ENCODE measurements at places on chromosomes 7 and 10.
A peak's percentile ranks its signal among the peaks of the same experiment; 100 is the strongest.

GRCh38 chr10:70925377-70926225 is 37.2 kb upstream of the PCBD1 start:
- DNase-seq, result peak; percentile 74

DNA sequence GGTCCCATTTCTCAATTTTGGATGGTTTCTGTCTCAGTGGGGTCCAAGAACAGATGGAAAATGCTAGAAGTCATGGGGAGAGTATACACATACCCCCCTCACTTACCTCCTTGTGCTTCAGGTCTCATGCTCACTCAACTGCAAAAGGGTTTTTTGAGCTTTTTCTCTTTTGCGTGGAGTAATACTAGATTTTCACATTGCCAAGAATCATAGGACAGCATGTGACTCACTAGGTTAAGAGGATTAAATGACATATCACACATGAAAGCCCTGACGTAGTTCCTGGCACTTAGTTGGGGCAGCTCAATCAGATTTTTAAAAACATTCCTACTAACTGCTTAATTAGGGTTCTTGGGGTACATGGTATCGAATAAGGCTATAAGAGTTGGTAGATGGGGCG is 4.5 kb downstream of the PI4K2A start:
- DNase-seq, result no peak

DNA sequence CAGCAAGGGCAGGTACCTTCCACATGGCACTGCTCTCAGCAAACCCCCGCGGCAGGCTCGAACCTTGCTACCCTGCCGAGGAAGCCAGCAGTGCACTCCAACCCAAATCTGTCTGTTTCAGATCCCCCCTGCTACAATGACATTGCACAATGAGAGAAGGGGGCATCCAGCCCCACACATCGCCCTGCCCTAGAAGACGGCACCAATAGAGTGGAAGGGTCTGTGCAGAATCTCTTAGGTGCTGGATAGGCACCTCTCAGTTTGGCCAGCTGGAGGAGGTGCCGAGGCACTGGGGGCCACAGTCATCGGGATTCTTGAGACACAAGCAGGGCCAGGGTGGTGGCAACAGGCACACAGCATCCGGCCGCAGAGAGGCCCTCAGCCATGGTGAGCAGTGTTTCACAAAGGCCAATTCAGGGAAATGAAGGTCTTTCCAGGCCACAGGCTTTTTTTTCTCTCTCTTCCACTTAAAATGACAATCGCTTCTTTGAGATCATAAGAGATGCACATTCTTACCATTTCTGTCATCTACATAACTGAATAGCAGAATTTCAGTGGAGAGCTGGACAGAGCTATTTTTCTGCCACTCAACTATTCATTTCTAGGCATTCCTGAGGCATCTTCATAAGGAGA is 281.3 kb downstream of the TNS3 start:
- no peak for DNase-seq

GRCh38 chr7:124776153-124776552 is 10.6 kb upstream of the GPR37 start:
- no peak for DNase-seq

DNA sequence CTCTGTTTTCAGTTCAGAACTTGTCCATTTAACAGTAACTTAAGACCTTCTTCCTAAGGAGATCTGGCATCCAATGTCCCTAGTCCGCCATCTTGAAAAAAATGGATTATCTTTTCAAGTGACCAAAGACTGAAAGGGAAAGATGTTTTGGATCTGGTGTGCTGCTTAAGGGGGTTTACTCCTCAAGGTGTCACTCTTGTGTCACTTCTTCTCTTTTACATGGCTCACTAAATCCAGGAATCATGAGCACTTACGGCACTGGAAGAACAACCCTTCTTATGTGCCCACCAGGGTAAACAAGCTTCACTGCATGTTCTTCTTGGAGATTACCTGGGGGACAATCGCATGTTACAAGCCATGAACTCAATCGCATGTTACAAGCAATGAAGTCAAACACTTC is 43.7 kb downstream of the ANXA8 start:
- DNase-seq, result peak; percentile 37

GRCh38 chr7:40211276-40212003 is 76.6 kb downstream of the SUGCT start:
- peak; percentile 6 for DNase-seq

DNA sequence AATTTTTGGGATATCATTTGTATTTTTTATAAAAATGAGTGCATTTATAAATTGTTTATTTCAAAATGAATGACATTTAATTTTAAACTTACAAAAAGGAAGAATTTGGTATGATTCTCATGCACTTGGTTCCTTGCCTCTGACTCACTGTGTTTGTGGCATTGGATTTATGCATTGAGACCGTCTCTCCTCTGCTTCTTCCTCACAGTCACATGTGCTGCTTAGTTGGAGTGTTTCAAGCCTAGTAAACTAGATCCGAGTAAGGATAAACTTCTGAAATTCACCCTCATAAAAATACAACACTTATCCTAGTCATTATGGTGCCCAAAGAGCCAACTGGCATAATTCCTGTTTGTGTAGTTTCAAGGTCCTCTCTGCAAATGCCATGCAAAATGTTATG is 19.1 kb upstream of the FZD8 start:
- DNase-seq, result no peak

DNA sequence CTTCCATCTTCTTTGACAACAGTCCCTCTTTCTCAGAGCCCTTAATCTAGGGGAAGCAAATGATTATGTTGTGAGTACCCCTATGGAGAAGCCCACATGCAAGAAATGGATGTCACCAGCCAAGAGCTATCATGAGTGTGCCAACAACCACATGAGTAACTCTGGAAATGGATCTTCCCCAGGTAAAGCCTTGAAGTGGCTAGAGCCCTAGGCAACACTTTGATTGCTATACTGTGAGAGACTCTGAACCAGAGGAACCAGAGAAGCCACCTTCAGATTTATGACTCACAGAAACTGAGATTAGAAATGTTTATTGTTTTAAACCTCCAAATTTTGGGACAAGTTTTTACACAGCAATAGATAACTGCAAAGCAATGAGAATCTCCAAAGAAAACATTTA is 60.9 kb upstream of the COL1A2 start:
- no peak for DNase-seq

DNA sequence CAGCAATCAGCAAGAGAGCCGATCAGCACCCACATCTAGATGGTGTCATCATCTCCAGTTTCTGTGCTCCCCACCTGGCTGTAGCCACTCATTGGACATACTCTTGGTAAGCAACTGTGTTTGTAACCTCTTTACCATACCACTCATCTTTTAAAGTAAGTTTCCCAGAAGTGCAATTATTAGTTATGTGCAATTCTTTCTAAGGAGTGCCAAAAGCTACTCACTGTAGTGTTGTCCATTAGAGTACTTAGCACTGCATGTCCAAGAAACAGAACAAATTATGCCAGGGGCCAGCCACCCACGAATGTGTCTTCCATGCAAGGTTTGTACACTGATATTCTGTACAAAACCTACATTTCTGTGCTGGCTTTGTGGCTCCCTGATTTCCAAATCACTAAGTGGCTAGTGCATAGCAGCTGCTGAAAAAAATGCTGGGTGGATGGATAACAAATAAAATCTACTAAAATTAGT is 131.9 kb downstream of the SRPK2 start:
- DNase-seq, result no peak

GRCh38 chr10:118958984-118959925 is 70.3 kb upstream of the NANOS1 start:
- peak; percentile 48 for DNase-seq

- peak; percentile 44 for DNase-seq
Observed at GRCh38 chr10:11164803-11165590, 147.3 kb downstream of the CELF2 start.

DNA sequence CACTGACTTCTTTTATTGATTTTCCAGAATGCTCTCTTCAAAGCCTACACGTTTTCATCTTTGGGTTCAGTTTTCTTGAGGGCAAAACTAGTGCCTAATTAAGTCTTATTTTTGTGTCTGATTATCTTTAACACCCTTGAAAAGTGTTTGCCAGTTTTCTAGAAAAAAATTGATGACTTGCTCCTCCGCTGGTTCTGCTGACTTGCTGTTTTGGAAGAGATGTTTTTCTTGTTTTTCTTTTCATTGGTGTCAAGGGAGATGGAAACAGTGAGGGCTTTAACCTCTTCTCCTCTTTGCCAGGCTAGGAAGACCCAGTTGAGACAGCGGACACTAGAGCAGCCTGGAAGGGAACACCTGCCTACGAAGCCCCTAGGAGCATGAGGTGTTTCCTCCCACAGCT is 123.7 kb upstream of the EEPD1 start:
- no peak for DNase-seq

DNA sequence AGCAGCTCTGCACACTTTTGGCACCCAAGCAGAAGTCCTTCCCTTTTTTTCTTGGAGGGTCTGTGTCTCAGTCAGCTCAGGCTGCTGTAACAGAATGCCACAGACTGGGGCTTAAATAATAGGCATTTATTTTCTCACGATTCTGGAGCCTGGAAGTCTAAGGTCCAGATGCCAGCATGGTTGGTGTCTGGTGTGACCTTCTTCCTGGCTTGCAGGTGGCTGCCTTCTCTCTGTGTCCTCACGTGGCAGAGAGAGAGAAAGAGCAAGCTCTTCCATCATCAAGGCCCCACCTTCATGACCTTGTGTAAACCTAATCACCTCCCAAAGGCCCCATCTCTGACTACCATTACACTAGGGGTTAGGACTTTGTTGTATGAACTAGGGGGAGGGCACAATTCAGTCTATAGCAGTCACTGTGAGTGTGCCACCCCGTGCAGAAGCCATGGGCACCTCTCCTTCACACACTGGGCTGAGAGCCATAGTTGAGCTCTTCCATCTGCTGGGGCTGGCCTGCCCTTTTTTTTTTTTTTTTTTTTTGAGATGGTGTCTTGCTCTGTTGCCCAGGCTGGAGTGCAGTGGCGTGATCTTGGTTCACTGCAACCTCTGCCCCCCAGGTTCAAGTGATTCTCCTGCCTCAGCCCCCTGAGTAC is 80.3 kb downstream of the OAT start:
- DNase-seq, result no peak

DNA sequence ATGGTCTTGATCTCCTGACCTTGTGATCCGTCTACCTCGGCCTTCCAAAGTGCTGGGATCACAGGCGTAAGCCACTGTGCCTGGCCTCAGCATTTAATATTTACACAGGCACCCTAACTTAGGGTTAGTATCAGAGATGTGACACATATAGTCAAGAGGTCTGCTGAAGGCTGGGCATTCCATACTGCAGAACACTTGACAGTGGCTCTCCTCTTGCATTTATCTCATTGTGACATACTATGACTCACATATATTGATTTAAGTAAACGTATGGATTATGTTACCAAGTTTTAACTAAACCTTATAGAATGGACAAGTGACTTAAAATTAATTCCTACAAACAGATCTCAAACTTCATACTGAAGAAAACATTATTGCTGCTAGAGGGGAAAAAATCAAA is 36.6 kb downstream of the BRAF start:
- DNase-seq, result no peak

- DNase-seq, result no peak
Observed at GRCh38 chr7:79298145-79298760, 155.2 kb downstream of the MAGI2 start.

DNA sequence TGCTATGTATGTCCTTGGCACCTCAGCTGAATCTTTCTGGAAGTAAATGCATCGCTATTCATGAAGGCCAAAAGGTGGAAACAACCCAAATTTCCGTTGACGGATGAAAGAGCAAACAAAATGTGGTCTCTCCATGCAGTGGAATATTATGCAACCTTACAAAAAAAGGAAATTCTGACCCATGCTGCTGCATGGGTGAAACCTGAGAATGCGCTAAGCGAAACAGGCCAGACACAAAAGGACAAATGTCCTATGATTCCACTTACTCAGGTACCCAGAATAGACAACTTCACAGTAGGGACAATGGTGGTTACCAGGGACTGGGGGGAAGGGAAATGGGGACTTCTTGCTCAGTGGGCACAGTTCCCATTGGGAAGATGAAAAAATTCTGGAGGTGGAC is 158.8 kb downstream of the CAMK1D start:
- DNase-seq, result no peak

DNA sequence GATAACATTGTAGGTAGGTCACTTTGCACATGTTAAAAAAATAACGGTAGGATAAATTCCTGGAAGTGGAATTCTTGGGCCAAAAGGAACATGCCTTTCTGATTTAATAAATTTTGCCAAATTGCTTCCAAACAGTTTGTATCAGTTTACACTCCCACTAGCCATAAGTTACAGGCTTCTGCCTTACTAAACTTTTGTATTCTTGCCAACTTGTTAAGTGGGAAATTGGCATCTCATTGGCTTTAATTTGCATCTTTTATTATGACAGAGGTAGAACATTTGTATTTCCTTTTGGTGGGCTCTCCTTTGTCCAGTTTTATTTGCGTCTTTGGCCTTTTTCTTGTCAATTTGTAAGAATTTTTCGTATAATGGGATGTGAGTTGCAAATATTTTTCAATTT is 38.3 kb upstream of the FAM180A start:
- DNase-seq, result no peak

DNA sequence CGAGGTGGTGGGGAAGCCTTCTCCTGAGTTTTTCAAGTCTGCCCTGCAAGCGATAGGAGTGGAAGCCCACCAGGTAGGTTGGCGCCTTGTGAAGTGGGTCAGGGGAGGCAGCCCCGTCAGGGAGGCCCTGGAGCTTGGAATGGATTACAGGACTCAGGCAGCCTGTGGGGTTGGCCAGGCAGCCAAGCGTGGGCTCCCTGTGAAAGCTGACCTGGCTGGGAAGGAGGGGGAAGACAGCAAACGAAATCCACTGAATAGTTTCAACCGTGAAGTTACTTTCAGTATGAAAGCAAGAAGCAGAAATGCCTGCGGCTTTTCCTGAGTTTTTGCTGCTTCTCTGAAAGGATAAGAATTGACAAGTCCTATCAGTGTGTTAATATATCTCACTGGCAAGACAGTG is 36.4 kb downstream of the LHPP start:
- DNase-seq, result no peak

GRCh38 chr10:14184841-14185315 is 145.8 kb downstream of the FRMD4A start:
- DNase-seq, result peak; percentile 76

GRCh38 chr7:139034855-139035585 is 822 bp downstream of the ZC3HAV1L start:
- DNase-seq, result no peak

DNA sequence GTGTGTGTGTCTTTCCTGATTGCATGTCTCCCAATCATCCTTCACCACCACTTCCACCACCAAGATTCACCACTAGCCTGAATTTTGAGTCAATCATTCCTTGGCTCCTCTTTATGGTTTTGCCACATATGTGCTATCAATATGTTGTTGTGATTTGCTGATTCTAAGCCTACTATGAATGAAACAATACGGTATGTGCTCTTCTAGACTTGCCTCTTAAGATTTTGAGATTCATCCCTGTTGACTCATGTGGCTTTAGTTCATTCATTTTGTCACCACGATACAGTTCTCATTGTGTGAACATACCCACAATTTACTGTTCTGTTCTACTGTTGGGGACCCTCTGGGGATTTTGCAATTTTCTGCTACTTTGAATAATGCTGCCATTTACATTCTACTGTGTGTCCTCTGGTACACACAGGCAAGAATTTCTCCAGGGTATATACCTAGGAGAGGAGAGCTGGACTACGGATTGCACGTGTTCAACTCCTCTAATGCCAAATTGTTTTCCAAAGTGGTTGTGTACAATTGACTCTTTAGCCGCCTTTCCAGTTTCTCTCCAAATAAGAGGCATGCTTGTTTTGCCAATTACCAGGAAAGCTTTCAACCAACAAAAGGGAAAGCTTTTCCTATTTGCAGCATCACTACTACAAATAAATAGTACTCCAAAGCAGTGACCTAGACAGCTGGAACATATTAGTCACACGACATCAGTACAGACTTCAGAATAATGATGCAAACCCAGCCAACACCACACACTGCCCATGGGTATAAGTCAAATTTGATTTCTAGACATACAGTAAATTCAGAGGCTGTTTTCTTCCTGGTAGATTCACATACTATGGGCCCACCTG is 30.0 kb downstream of the SGMS1 start:
- DNase-seq, result no peak

All from ELF-1 (cell line).